ENCODE measurements at places on chromosomes 7 and 10.

- no peak for DNase-seq
Measured at GRCh38 chr7:36546331-36546730, 156.7 kb downstream of the ANLN start.

GRCh38 chr10:91632671-91633550, at the start of gene PPP1R3C:
TSS of gene PPP1R3C (minus strand) at chr10:91633071. CDS start at chr10:91632969, 102 bp downstream.
- DNase-seq = no peak

DNA sequence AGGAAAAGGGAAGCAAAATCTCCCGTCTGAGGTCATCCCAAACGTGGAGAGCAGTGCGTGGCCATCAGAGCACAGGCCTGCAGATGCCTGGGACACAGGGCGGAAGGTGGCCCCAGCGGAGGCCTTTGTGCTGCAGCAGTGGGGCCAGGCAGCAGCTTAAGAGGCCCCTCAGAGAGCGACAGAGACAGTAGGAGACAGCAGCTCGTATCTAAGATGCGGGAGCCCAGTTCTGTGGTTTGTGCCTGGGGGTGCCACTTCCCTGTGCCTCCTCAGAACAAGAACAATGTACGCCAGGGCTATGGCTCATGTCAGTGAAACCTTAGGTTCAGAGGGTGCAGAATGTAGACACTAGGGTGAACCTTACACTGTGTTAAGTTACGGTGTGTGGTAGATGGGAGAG, 316.6 kb upstream of the AKR1E2 start:
- no peak for DNase-seq

GRCh38 chr10:103824281-103824680, 31.1 kb downstream of the SH3PXD2A start:
- no peak for DNase-seq
